ENCODE measurements at places on chromosomes 5 and 9.

DNA sequence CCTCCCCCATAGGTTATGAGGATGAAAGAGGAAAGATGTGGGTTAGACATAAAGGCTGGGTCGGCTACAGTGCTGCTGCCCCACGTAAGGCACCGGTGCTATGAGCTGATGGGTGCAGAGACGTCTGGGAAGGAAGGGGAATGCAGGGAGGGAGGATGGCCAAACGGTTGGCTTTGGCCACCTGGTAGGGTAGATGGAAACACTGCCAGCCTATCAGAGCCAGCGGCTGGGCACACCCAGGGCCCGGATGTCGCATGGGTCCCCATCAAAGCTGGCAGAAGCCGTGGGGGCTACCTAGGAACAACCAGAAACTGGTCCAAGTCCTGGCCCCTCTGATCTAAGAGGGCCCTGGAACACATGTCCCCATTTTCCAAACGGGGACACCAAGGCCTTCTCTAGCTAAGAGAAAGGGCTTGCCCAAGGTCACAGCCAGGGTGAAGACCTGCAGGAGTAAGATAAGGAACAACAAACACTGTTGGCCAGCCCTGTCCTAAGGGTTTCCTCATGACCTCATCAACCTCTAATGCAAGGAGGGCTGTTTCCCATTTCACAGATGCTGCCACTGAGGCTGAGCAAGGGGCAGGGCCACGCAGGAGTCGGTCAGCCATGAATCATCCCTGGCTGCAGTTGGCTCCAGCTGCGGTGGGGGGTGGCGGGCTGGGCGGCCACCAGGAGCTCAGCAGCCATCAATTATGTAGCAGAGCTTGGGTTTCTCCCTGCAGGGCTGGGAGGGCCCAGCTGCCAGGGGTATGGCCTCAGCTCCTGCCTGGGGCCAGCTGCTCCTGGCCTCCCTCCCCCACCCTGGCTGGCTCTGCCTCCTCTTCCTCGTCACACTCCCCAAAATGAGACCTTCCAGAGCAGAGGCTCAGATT, 4.9 kb downstream of the SH3GLB2 start:
- DNase-seq: no peak

GRCh38 chr5:134209477-134210245, 16.2 kb downstream of the PPP2CA start:
- no peak for DNase-seq

GRCh38 chr5:112608975-112609374, 128.7 kb upstream of the APC start:
- no peak for DNase-seq

DNA sequence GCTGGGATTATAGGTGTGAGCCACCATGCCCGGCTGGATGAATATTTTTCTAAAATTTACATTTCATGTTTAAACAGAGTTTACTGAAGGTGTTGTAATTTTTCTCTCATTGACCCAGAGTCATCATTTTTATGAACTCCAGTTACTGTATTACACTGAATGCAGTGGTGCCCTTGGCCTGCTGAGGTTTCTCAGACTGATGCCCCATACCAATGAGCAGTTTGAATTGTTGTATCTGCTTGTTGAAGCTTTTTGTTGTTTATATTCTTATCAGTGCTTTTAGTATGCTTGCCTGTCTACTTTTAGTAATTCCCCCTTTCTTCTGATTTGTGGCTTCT, 29.9 kb downstream of the NFX1 start:
- no peak for DNase-seq

DNA sequence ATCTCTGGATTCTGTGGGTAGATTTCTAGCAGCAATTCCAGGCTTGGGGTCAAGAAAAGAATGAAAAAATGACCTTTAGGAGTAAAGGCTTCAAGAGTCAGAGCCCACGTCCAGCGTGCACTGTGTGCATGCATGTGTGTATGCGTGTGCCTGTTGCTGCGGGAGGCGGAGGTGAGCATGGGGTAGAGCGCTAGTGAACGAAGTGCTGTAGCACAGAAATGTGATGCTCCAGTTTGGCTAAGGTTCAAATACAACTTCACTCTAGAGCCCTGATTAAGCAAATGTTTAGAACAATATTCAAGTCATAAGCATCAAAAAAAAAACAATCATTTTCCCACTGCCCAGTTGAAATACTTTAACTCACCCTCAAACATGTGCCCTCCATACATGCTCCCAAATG, 403.9 kb downstream of the ZNF608 start:
- DNase-seq: no peak

DNA sequence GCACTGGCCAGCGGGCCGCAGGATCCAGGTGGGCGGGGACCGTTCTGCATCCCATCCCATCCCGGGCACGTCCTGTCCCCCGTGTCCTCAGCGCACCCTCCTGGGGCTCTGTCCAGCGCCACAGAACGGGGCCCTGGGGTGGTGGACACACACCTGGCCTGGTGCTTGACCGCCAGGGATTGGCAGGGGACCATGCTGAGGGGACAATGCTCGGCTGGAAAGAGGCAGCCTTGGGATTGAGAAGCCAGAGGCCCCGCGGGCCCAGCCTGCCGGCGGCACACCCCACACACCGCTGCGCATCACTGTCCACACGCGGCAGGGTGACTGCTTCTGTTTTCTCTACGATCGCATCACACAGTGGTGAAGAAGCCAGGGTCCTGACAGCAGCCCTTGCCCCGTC, 33.0 kb downstream of the SLC12A7 start:
- DNase-seq: no peak

DNA sequence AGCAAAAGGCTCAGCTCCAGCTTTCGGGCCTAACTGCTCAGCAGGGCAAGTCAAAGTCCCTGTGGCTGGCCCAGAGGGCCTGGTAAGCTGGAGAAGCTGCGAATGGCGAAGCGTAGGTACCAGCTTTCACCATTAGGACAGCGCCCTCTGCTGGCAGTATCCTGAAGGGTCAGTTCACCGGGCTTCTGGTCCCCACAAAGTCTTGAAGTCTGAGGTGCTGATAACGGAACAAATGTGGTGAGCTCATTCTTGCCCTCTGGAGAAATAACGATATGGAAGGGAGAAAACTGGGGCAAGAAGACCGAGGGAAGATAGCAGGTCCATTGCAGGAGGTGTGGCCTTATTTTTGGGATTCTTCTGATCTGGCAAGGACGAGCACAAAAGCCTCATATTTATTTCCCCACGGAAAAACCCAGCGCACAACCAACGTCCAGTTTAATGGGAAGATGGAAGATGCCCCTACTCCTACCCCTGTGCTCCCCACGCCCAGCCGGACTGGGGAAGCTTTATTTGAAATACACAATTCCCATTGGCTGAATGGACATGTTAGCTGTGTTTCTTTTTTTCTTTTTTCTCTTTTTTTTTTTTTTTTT, 7.2 kb downstream of the SOWAHA start:
- DNase-seq: peak; percentile 80

DNA sequence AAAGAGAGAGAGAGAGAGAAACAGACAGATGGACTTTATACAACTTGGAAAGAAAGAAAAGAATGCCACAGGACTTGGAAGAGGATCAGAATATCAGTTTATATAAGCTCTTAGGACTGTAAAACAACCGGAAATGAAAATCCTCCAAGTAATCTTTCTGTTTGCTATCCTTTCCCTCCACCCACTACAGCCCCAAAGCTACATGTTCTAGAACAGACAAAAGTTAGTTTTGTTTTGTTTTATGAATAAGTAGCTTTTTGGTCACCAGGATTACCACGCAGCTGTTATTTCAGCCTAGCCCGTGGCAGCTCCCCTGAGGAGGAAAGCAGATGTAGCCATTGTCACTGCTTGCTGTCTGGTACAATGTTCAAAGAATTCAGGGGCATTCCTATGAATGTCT, 66.6 kb downstream of the SH3TC2 start:
- no peak for DNase-seq

DNA sequence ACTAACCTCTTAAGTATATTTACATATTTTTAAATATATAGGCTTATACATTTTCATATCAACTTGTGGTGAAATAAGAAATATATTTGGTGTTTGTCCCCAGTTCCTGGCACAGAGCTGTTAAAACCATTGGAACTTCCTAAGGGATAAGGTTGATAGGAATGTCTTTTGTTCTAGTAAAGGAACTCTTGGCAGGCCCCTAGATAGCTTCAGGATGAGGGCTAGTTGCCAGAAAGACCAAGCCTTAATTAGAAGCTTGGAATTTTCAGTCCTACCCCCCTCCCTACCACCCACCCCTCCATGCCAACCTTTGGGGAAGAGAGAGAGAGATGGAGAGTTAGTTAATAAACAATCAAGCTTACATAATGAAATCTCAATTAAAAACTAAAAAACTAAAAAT, 638.6 kb upstream of the ACO1 start:
- no peak for DNase-seq

- DNase-seq: no peak
These were observed 504.7 kb downstream of the CCDC171 start for GRCh38 chr9:16057541-16057940.

- no peak for DNase-seq
These were observed 17.0 kb upstream of the NTNG2 start for GRCh38 chr9:132144708-132145365.

DNA sequence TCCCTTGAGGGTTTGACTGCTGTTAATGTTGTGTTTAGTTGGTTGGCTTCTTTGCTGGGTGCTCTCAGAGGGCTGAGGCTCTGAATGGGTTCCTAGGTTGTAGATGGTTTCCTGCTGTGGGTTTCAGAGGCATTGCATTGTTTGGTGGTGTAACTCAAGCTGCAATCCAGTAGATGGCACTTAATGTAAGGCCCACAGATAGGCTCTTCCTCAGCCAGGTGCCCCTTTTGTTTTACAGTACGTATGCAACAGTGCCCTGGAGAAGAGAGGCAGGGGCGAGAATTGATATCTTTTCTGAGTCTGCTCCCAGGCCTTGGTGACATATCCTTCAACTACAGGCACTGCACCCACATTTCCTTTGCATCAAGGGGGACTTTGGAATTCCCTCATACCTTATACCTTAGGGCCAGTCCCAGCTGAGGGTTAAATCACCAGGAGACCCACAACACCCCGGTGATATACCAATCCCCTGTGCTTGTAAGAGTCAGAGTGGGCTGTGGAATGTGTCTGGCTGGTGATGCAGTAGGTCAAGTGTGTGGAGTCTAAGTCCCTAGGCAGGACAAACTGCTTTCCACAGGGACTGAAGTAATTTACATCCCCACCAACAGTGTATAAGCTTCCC, 7.0 kb upstream of the UGT3A2 start:
- DNase-seq: no peak

DNA sequence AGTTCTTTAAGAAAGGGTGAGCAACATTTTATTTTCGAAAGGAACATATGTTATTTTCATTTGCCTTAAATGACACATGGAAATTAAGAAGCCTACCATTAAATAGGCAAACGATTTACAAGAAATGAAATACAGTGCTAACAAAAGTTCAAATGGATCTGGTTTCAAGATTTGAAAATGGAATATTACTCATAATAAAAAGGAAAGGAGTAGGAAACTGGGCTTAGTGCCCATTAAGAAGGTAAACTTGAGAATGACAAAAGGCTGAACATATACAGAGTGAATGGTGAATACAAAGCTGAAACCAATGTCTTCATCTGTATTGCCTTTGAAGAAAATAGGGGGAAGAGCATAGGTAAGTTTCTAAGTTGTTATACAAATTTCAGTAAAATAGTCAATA, 974.2 kb upstream of the C9orf72 start:
- no peak for DNase-seq

DNA sequence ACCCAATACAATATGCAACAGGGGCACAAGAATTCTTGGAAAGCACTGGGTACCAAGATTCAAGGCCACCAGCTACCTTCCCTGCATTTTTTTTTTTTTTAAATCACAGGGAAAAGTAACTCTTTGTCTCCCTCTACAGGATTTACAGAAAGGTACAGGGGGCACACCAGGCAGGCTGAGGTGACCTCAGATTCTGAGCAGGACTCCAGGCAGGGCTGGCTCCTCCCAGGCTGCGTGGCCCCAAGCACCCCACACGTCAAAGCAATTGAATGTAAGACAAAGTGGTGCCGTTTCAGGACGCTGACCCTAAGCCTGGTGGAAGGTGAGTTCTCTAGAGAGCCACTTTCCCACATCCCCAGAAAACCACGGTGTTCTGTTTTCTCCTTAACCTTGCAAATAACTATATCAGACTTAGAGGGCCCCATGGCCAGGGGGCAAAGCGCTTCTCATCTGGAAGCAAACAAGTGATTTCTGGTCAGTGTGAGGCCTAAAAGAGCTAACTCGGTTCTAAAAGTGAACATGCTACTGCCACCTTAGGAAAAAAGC, 222.6 kb downstream of the ROR2 start:
- no peak for DNase-seq

DNA sequence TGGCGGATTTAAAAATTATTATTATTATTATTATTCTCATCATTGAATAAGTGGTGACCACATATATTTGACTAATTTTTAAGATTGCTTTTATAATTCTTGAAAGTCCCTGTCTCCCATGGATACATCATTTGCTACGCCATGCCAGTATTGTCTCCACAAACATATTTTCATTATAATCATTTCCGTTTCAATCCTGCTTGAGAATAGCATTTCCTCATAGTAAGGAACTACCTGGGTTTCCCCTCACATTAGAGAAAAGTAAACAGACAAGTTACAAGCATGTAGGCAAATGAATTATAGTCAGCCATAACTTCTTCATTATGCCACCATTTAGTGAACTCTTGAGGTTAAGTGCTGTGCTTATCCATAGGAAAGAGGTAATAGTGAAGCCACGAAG, 276.6 kb downstream of the NFIB start:
- DNase-seq: no peak

- DNase-seq: no peak
These were observed 48.8 kb downstream of the PRRT1B start for GRCh38 chr9:131593936-131594665.

GRCh38 chr9:2620919-2621721, 467 bp upstream of the VLDLR start:
- no peak for DNase-seq

GRCh38 chr9:64773491-64773931, 511.5 kb downstream of the FOXD4L5 start:
- no peak for DNase-seq

DNA sequence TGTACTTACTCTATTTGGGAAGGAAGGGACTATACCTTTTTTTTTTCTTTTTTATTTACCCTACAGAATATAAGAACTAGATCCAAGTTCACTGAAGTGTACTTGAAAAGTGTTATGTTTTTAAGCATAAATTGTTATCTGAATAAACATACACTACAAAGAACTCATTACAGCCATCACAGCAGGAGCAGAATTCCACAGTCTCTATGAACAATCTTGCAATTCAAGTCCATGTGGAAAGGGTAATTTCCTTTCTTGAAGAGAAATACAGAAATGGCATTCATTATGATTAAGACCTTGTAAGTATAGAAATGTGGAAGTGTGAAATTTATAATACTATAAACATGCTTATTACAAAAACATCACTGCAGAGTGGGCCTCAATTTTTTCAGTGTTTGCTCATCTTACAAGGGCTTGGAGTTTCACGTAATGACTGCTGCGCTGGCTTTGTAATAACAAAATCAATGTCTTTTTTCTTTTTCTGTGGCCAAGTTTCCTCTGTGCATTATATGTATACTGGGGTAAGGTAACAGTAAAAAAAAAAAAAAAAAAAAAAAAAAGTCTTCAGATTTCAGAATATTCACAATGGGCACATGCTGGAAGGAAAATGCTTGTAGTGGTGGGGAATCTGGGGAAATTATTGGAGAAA, 77.0 kb upstream of the GNA14 start:
- DNase-seq: no peak

GRCh38 chr9:133449760-133450159, 10.0 kb upstream of the CACFD1 start:
- DNase-seq: no peak

GRCh38 chr5:27308153-27308552, 269.8 kb upstream of the CDH9 start:
- no peak for DNase-seq

GRCh38 chr5:2550509-2550908, 201.0 kb downstream of the IRX2 start:
- no peak for DNase-seq
